Erythroblast (primary cell): ENCODE measurements at places on chromosomes 1 and 21.

GRCh38 chr1:177933881-177934280 is 36.0 kb downstream of the SEC16B start:
- no peak for DNase-seq

DNA sequence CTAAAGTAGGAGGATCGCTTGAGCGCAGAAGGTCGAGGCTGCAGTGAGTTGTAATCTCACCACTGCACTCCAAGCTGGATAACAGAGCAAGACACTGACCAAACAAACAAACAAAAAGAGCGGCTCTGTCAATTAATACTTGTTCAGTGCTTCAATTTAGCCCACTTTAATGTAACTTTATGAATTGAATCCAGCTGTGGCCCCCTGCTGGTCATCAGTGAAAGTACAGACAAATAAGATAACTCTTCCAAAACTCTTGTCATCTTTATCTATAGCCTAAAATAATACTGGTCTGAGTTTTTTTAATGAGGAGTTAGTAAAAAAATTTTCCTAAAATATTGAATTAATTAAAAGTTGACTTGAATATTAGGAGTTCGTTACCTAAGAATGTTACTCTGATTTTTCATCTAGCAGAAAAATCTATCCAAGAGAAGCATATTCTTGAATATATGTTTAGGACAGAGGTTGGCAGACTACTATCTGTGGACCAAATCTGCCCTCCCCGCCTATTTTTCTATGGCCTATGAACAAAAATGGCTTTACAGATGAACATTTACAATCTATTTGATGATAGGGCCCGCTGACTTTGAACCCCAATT is 26.1 kb downstream of the ATP5PF start:
- peak; percentile 58 for DNase-seq

GRCh38 chr1:229390130-229390529 is 43.8 kb downstream of the ACTA1 start:
- no peak for DNase-seq

DNA sequence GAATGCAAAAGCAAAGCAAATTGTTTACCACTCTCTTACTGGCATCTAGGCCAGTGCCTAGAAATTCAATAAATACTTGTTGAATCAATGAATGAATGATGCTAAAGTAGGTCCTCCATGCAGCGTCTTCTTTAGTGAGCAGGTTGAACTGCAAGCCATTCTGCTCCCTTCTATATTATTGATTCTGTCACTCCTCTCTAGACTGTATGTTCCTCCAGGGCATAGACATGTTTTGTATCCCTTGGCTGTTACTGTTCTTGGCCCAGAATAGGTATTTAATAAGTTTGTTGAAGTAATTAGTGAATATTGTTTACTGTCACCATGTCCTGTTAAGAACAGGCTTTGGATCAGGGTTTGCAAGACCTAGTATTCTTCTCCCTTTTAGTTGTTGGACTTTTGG is 43.7 kb downstream of the OSBPL9 start:
- DNase-seq: no peak

DNA sequence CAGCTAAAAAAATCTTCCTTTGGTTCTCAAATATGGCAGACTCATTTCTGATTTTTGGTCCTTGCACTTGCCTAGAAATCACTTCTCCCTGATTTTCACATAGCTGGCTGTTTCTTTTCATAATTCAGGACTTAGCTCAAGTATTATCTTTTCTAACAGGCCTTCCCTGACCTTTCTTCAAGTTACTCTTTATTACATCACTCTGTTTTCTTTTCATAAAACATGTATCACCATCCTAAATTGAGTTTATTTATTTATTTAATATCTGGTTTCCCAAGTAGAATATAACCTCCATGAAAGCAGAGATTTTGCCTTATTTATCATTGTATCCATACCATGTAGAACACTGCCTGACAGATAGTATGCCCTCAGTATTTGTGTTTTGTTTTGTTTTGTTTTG is 18.2 kb upstream of the GNG5 start:
- DNase-seq: peak; percentile 14

DNA sequence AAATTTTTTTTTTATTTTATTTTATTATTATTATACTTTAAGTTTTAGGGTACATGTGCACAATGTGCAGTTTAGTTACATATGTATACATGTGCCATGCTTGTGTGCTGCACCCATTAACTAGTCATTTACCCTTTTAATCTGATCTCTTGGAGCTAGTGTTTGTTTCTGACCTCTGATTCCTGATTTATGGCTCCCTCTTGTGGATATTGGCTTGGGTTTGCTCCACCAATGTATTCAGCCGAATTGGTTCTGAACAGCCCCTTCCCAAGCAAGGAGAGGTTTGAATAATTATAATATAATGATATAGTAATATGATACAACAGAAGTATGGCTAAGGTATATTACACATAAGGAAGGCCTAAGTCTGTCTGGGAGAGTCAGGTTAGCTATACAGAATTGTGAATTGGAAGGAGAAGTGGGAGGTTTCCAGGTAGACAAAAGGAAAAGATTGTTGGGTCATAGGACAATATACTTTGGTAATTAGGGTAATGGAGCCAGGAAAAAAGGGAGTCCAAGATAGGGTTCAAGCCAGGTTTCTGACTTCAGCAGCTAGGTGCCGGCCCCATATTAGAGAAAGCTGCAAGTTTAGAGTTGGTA is 53.1 kb upstream of the HMCN1 start:
- peak; percentile 67 for DNase-seq

GRCh38 chr1:175479521-175480342 is 263.7 kb downstream of the TNR start:
- DNase-seq: no peak

GRCh38 chr1:235199441-235199840 is 38.4 kb upstream of the RBM34 start:
- peak; percentile 41 for DNase-seq

- DNase-seq: no peak
These were observed 14.6 kb downstream of the RIPK4 start for GRCh38 chr21:41752231-41752681.

- DNase-seq: no peak
These were observed 9.9 kb downstream of the F5 start for GRCh38 chr1:169576241-169576934.

DNA sequence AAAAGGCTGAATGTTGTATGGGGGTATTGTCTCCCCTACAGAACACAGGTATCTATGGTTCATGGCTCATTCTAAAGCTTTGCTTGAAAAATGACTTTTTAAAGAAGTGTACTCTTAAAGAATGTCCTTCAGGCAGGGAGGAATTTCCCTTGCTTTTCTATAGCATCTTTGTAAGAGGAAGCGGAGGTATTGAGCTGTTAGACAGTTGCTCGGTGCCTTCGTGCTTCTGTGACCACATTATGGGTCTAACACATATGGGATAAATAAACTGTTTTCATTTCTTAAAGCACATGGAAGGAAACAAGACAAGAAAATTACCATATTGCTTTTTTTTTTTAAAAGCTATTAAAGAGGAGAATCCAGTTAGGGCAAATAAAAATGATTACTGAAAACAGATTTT is 182.9 kb downstream of the NTNG1 start:
- no peak for DNase-seq

GRCh38 chr21:38851101-38851500 is 45.4 kb downstream of the ETS2 start:
- DNase-seq: no peak

DNA sequence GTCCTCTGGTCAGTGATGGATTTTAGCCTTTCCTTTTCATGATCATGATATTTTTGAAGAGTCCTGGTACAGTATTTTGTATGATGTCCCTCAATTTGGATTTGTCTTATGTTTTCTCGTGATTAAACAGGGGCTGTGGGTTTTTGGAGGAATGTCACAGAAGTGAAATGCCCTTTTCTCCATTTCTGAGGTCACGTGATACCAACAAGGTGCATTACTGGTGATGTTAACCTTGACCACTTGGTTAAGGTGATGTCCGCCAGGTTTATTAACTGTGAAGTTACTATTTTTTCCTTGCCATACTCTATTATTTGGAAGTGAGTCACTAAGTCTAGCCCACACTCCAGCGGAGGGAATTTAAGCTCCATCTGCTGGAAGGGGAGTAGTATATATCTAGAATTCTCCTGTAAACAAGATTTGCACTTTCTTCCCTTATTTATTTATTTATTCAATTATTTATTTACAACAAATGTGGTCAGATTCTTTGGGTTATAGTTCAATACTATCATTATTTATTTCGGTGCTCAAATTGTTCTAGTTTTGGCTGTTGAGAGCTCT is 123.4 kb downstream of the HIVEP3 start:
- DNase-seq: no peak

DNA sequence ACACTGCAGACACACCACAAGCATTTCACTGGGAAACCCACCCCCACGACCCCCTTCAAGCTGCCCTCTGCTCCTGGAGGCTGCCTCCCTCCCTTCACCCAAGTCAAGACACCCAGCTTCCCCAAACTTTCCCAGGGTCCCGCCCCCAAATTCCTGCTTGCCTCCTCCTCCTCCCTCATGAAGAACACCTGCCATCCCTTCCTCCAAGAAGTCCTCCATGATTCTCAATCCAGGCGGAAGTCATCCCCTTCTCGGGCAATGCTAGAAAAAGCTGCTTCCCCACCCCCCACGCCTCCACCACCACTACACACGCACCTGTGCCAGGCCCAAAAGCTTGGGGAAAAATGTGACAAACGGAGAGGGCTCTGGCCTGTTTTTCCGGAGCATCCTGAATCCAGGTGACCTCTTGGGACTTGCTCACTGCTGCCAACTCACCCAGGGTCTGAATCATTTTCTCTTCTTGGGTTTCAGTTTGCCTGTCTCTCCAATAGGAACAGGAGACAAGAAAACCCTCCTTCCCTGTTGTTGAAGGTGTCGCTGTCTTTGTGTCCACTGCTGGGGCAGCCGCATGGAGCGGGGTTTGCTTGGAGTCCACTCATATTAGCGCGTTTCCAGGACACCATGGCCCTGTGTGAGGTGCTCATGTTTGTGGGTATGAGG is 101.0 kb upstream of the CASZ1 start:
- DNase-seq: no peak

GRCh38 chr1:243982447-243983018 is 68.5 kb upstream of the ZBTB18 start:
- DNase-seq: no peak

DNA sequence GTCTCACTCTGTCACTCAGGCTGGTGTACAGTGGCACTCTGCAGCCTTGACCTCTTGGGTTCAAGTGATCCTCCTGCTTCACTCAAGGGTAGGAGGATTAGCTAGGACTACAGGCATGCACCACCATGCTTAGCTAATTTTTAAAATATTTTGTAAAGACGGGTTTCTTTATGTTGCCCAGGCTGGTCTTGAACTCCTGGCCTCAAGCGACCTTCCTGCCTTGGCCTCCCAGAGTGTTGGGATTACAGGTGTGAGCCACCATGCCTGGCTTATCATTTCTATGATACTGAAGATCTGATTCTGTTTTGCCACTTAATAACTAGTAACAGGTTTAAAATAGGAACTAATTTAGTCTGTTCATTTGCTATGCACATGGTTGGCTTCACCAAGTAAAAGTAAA is 33.6 kb downstream of the GNAI3 start:
- no peak for DNase-seq

DNA sequence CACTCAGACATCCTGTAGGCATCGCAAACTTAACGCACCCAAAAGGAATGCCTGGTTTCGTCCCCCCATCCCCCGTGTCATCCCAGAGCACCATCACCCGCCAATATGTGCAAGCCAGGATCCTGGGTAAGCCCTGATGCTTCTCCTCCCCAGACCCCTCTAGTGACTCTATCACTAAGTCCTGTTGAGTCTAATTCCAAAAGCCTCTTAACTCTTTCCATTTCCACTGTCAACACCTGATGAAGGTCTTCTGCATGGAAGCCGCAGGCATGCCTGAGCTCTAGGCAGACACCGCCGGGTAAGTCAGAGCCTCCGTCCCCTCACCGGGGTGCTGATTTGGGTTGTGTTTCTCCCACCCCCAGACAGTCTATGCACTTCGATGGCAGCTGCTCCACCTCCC is 5.3 kb upstream of the ADARB1 start:
- no peak for DNase-seq

DNA sequence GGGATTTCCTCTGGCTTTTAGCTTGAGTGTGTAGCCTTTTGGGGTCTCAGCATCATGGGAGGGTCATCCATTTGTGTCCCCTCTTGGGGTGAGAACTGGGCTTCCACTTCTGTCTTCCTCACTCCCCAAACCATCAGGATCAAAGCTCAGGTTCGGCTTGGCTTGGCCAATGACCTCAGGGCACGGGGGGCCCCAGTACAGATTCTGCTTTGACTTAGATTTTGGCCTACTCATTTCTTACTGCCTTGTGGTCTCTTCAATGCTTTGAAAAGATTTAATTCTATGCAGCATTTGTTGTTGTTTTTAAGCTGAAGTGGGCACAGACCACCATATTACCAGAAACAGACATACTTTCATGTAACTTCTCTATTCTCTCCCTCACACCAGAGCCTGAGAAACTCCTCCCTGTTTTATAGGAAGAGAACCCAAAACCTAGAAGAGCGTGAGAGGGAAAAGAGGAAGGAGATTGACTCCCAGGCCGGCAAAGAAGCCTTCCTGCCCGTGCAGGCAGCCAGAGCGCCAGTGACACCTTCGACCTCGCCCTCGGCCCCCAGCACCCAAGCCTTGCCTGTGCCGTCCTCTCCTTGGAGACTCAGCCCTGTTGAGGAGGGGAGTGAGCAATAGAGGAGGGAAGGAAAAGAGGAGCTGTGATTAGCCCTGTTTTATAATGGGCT is 1.9 kb upstream of the S100A3 start:
- DNase-seq: no peak

DNA sequence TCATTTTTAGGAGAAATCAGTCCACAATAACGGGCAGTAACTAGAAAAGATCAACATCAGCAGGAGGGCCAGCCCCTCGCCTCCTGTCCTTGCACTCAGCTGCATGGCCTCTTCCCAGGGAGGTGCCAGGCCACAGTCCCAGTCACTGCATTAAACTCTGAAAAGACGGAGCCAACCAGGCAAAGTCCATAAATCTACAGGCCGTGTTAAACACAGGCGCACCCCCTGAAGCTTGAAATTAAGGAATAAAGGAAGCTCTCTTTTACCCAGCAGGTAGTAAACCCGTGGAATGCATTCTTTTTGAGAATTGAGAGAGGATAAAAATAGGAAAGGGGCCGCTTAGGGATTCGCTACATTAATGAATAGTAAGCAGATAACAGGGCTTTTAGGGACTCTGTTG is 18.4 kb downstream of the H6PD start:
- DNase-seq: no peak

GRCh38 chr21:37364722-37365121 is 1.9 kb upstream of the DYRK1A start:
- peak; percentile 57 for DNase-seq

DNA sequence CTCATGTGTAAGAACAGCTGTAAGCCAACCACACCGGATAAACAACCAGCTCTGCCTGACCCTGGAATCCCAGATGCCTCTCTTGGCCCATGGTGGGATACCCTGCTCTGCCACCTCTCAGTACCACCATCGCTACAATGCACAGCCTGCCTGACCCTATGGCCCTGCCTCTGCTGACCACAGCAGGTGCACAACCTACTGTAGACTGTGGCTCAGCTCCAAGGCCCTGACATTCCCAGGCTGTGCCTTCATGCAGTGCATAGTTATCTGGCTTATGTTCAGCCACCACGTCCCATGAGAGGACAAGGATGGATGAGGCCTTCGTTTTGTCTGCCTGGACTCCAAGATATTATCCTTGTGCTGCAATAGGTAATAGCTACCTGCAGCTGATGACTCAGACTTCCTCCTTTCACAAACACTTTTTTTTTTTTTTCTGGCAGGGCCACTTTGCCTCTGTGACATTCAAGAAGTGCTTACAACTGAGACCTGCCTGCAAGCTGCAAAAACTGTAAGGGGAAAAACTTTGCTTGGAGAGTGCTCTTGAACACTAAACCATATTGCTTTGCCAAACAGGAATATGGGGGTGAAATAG is 177.7 kb downstream of the URB2 start:
- DNase-seq: no peak
